ENCODE measurements at places on chromosomes 1 and 21. TPM values are rescaled to one million over a fixed set of nuclear protein-coding genes. Genes with fewer than 3 reads are reported as not detected.

DNA sequence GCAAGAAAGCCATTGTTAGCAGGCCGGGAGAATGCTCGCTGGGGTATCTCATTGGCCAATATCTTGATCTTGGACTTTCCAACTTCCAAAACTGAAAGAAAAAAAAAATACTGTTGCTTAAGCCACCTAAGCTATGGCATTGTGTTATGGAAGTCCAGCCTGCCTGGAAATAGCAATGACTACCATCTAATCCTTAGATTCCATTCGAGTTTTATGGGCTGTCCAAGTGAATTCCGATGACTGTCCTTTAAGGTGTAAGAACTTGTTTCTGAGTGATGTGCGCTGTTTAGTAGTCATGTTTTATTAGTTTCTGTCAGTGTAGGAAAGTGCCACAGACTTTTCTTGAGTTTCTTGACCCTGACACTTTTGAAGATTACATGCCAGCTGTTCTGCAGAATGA is 762.6 kb downstream of the USP25 start:
- H3K4me1 ChIP-seq: no peaks in the 10 kb centered on the region
- H3K27ac ChIP-seq: no peak overlapping the region
- no peaks in the 10 kb centered on the region for H3K27me3 ChIP-seq
- DNase-seq: no peak

GRCh38 chr1:42328916-42329496 is 6.0 kb downstream of the FOXJ3 start:
- no peak for DNase-seq
- H3K36me3 ChIP-seq: no peaks in the 10 kb centered on the region
- H3K27ac ChIP-seq: no peak overlapping the region
- H3K27me3 ChIP-seq: no peaks in the 10 kb centered on the region
- H3K4me1 ChIP-seq: peaks cover 44% of the 10 kb centered on the region
- H3K4me3 ChIP-seq: no peak overlapping the region

- H3K27me3 ChIP-seq: no peaks in the 10 kb centered on the region
- H3K36me3 ChIP-seq: no peaks in the 10 kb centered on the region
- no peak overlapping the region for H3K27ac ChIP-seq
- peaks cover 10% of the 10 kb centered on the region for H3K4me1 ChIP-seq
- no peak for DNase-seq
Measured at GRCh38 chr1:58805716-58806571, 22.1 kb upstream of the JUN start.

DNA sequence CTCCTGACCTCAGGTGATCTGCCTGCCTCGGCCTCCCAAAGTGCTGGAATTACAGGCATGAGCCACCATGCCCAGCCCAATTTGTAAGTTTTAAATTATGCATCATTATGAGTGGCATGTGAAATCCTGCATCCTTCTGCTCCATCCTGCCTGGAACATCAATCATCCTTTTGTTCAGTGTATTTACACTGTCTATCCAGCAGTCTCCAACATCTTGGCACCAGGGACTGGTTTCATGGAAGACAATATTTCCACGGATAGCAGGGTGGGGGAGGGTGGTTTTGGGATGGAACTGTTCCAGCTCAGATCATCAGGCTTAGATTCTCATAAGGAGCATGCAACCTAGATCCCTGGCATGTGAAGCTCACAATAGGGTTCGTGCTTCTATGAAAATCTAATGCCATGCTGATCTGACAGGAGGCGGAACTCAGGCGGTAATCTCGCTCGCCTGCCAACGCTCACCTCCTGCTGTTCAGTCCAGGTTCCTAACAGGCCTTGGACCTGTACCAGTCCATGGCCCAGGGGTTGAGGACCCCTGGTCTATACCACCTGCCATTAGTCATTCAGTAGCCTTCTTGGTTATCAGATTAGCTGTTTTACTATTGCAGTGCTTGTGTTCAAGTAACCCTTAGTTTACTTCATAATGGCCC is 22.2 kb upstream of the TCEA3 start:
- no peaks in the 10 kb centered on the region for H3K27me3 ChIP-seq
- peaks cover 7% of the 10 kb centered on the region for H3K4me1 ChIP-seq
- no peak overlapping the region for H3K4me3 ChIP-seq
- no peak overlapping the region for H3K27ac ChIP-seq
- peaks cover 8% of the 10 kb centered on the region for H3K36me3 ChIP-seq

The NIBAN1 gene
- total RNA-seq: 18.8 TPM

The CGN gene
- total RNA-seq: 83.0 TPM

Data from left lung (tissue), 14 donors.